Endothelial cell of umbilical vein (primary cell): ENCODE measurements at places on chromosomes 12 and 14. TPM values are rescaled to one million over a fixed set of nuclear protein-coding genes. Genes with fewer than 3 reads are reported as not detected.

The RHOJ gene
- total RNA-seq: 177 and 191 TPM in 2 replicates

The TAMALIN gene
- 87.5 and 88.4 TPM in 2 replicates for total RNA-seq

The CBLN3 gene
- 5.0 and 8.6 TPM in 2 replicates for total RNA-seq

The NOS1 gene
- not detected in 2 replicates for total RNA-seq

DNA sequence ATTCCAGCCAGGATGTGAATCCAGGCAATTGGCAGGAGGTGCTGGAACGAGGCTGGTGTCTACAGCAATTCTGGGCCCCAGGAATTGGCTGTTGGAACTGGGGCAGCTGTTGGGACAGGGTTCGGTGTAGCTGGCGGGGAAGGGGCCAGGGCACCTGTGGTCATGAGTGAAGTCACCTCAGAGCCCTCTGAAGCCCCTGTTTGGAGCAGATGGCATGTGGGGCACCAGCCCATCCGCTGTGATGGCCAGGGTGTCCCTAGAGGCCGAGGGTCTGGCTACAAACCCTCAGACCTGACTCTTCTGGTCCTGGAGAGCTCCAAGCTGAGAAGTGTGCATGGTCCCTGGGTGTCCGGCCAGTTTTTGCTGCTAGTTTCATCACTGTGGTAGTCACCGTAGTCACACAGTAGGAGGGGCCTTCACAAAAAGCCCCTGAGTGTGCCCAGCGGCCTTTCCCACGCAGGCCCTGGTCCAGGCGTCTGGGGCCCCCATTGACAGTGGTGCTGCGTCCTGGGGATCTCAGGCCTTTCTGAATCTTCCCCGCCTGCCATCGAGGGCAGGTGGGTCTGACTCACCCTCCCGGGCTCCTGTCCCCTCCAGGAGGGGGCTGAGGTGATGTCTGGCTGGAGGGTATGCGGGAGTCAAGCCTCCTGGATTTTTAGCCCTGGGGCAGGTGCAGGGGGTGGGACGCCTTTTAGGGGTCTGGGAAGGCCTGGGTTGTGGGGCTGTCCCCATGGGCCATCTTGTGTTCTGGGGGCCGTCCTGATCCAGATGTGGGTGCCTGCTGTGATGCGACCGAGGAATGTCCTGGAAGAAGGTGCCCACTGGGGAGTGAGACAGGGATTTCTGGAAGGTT is 368.0 kb downstream of the TMEM121 start:
- DNase-seq: no peak

- no peak for DNase-seq
Observed at GRCh38 chr14:23618415-23618988, 17.7 kb upstream of the DHRS2 start.

DNA sequence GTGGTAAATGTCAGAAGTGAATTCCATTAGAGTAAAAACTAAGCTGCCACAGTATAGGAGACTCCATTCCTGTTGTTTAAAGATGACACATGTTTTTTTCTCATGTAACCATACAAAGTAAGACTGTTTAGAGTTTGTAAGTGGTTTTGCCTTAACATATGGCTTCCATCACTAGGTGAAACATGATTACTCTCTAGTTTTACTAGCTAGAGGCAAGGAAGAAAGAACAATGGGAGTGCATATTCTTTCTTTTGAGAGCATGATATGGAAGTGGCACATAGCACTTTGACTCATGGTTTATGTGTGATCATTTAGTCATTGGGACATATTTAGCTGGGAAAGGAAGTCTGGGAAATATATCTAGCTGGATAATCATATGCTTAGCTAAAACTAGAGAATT is 7.7 kb downstream of the ATF7IP start:
- DNase-seq: peak; percentile 81

- DNase-seq: no peak
Observed at GRCh38 chr14:51004352-51004800, 60.1 kb upstream of the PYGL start.

DNA sequence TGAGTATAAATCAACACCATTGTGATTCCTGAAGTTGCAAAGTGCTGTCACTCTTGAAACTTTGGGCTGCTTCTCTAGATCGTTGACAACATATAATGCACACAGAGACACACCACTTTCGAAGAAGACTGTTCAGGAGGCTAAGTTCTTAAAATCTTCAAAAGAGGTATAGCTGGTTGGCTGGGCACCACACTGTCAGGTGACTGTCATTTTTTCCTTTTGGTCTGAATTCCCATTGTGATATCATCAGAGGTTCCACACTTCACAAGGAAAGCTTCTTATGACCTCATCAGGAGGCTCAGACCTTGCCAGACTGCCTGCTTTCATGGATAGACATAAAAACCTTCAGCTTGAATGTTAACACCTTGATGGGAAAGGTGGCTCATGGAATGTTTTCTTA is at the start of the genes CAPZA3 and PLCZ1:
Gene CAPZA3 (plus strand): TSS at position 301 of the 400 bp plus-strand sequence. CDS start 150 bp downstream, outside the sequence.
Gene PLCZ1 (minus strand): TSS at position 194 of the 400 bp plus-strand sequence. CDS start 641 bp downstream, outside the sequence.
- no peak for DNase-seq

GRCh38 chr12:113670742-113671141 is 199.1 kb upstream of the LHX5 start:
- no peak for DNase-seq

DNA sequence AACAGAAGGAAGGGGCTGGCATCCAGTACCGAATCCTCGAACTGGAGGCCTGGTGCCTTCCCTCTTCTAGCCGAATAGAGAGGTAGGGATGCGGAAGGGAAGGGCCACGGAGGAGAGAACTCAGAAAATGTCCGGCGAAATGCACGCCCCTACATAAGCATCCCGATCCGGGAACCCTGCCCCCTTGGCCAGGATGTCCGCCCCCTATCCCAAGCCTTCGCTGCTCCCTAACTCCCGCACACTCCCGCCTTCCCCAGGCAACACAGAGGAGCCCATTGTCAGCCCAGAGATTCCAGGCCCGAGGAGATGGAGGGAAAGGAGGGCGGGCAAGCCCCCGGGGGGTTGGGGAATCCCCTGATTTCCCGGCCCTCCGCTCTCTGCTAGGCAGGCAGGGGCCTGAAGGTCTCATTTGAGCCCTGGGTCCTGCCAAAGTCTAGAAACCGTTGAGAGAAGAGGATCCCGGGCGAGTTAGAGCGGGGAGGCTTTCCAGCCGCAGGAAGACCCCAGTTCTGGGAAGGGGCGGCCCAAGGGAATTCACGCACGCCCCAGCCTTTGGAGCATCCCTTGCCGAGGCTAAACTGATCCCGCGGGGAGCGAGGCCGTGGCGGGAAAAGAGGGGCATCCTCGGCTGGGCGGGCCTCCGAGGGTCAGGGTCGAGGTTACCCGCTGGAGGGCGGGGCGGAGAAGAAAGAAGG is 569 bp upstream of the ARHGEF40 start:
- DNase-seq: no peak

GRCh38 chr12:57008178-57008577 is 1.8 kb upstream of the ZBTB39 start:
- DNase-seq: peak; percentile 73
